ENCODE measurements at places on chromosomes 4 and X. TPM values are rescaled to one million over a fixed set of nuclear protein-coding genes. Genes with fewer than 3 reads are reported as not detected.

The MID2 gene
- total RNA-seq = 4.5 TPM

GRCh38 chrX:31223817-31224216 lies 152.0 kb upstream of the FTHL17 start:
- no peak for DNase-seq

DNA sequence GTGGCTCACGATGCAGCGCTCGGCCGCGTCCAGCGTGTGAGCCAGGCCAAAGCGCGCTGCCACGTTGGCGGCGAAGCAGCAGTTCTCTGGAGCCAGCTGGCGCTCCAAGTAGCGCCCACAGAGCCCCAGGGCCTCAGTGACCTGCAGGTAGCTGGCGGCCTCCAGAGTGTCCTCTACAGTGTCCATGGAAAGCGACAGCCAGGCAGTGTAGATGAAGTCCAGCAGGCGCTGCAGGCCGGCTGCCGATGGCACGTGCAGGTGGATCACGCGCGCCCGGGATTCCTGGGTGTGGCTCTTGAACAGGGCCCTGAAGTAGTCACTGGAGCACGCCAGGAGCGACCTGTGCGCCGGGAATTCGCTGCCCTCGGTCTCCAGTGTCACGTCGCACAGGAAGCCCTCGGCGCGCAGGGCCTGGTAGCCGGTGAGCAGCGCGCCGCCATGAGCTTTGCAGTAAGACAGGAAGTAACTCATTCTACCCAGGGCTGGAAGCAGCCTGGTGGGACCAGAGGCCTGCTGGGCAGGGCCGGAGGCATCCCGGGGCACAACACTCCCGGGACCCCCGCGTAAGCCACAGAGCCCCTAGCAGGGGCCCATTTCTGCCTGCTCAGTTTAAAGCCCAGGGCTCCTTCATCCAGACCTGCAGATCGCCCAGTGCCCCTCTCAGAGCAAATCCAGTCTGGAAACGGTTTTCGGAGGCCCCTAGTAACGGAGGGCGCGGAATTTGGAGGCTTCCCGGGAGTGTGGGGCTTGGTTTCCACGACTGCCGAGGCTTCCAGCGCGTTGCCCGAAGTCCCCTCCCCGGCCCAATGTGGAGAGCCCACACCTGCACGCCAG lies 595 bp downstream of the KLHL34 start:
- no peak for DNase-seq

- no peak for DNase-seq
Observed at GRCh38 chr4:95531141-95531540, 17.6 kb downstream of the UNC5C start.

GRCh38 chrX:10525381-10526120 lies 94.8 kb downstream of the MID1 start:
- DNase-seq = no peak

The FGA gene
- not detected for total RNA-seq

The SPP1 gene
- total RNA-seq = 0.45 TPM

GRCh38 chr4:138307319-138307718 lies 65.2 kb upstream of the SLC7A11 start:
- no peak for DNase-seq

GRCh38 chrX:107940095-107940494 lies 42.1 kb downstream of the TEX13B start:
- no peak for DNase-seq

GRCh38 chr4:94455081-94455480 lies 3.3 kb downstream of the PDLIM5 start:
- no peak for DNase-seq

DNA sequence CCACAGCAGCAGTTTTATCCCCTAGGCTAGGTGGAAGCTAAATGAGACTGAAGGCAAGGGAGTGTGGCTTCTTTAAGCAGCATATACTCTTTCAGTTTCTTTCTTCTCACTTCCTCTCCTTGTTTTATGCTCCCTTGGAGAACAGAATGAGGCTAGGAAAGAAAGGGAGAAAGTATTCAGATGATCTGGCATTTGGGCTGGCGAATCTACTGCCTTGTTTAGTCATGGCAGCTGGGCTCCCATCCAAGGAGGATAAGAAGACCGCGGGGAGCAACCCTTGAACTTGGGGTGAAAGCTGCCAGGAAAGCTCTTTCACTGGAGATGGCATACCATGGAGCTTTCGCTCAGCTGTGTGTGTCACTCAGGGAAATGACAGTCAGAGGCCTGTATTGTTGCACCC lies 72.1 kb downstream of the ARHGEF38 start:
- DNase-seq = no peak

DNA sequence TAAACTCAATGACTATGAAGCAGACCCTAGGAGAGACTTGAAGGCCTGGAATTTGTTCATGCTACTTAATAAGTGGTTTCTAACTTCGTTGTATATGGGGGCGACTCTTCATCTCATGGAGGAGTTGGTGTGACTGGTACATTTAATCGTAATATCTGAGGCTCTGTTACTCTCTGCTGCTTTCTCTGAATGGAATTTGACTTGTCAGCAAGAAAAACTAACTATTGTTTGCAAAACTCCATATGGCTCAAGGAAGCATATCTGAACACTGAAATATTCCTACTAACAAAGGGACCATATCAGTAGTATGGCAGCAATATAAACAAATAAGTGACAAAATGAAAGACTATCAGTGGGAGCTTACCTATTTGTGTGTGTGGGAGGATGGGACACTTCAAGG lies 132.0 kb upstream of the RPS6KA6 start:
- no peak for DNase-seq

The PNMA5 gene
- total RNA-seq = not detected

The TEC gene
- total RNA-seq = 2.7 TPM

GRCh38 chrX:8969378-8969777 lies 64.5 kb downstream of the FAM9B start:
- no peak for DNase-seq

The UCHL1 gene
- 0.35 TPM for total RNA-seq

- no peak for DNase-seq
Observed at GRCh38 chrX:51853251-51853650, 40.2 kb upstream of the MAGED1 start.

GRCh38 chr4:185534511-185534865 lies 819 bp downstream of the PDLIM3 start:
- no peak for DNase-seq

- DNase-seq = no peak
Observed at GRCh38 chrX:11397680-11398079, 104.5 kb downstream of the AMELX start.

The TBX22 gene
- total RNA-seq = not detected

GRCh38 chr4:47075262-47075661 lies 43.9 kb downstream of the GABRB1 start:
- DNase-seq = no peak

DNA sequence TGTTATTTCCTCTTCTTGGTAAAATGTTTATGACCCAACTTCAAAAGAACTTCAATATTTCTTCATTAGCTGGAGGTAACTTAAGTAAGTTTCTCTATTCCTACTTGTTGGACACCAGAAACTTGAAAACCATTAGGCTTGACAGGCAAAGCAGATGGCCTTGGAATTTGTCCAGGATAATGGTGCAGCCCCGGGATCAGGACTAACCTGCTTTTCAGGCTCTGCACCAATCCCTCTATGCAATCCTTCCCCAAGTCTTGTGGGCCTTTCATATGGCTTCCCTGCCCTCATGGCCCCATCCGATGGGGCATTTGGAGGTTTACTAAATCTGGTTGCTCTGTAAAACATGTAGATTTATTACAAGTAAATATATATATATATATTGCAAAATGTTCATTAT lies 68.5 kb downstream of the SPINK2 start:
- DNase-seq = no peak

DNA sequence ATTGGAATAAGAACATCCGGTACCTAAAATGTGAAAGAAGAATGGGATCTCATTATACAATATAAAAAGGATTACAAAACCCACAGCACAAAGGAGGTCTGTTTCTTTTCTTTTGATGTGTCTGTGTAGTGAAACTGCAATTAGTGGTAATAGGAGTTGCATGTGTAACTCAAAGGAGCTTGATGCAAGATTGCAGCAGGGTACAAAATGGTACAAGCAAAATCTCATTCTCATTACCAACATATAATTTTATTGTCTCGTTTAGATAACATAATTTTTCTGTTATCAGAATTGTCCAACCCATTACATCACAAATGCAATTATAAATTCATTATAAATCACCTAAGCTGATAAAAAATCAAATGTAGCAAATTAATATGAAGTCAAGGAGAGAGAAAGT lies 47.1 kb upstream of the CCSER1 start:
- no peak for DNase-seq

GRCh38 chr4:147639388-147639787 lies 22.2 kb downstream of the TMEM184C start:
- DNase-seq = no peak

GRCh38 chrX:44873415-44874276 lies 658 bp downstream of the KDM6A start:
- DNase-seq = peak; percentile 83

DNA sequence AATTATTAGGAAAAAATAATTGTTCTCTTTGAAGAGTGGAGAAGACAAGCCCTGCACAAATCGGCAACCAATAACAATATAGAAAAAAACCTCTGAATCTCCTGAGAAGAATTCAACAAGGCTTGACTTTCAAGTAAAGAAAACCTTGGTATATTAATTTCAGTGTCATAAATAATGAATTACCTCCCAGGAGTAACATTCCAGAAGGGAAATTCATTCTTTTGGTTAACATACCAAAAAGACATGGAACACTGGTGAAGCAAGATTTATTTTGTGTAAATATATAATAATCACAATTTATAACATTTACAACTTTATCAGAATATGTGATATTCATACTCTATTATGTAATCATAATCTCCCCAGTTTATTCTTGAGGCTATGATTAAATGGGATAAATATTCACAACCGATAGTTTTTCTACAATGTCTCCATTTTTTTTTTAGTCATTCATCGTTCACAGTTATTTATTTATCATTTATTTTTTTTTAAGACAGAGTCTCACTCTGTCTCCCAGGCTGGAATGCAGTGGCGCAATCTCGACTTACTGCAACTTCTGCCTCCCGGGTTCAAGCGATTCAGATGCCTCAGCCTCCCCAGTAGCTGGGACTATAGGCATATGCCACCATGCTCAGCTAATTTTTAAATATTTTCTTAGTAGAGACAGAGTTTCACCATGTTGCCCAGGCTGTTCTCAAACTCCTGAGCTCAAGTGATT lies 53.0 kb upstream of the RPS6KA6 start:
- no peak for DNase-seq

DNA sequence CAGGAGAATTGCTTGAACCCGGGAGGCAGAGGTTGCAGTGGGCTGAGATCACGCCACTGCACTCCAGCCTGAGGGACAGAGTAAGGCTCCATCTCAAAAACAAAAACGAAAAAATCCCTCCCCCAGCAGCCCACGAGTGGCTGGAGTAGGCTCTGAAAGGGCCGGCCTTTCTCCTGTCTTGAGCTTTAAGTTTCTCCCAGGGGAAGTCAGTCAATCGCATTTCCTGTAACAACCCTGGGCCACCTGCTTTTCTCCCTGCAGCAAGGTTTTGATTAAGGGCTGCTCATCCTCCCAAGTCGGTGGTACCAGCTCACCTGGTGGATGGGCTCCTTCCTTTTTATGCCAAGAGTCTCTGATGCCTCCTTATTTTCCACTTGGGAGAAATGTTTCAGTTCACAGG lies 2.0 kb upstream of the NYX start:
- DNase-seq = no peak

GRCh38 chr4:101018836-101019235 lies 328.5 kb downstream of the PPP3CA start:
- DNase-seq = peak; percentile 66

- no peak for DNase-seq
Observed at GRCh38 chrX:66632981-66633380, 5.9 kb downstream of the EDA2R start.

GRCh38 chr4:36189511-36190226 lies 54.6 kb downstream of the ARAP2 start:
- peak; percentile 75 for DNase-seq

DNA sequence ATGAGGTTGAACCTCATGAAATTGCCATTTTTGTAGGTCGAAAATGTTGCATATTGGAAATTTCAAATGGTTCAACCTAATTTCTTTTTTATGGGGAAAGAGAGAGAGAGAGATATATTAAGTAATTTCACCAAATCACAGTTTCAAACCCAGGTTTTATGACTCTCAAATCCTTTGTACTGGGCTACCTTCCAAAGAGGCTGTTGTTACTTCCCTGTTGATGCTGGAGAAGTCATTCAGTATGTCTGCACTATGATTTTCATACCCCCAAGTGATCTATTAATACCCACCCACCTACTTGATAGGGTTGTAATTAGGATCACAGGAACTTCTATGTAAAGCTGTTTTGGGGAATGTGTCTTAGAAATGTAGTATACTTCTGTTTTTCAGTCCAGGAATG lies 109.9 kb downstream of the ZNF330 start:
- no peak for DNase-seq

GRCh38 chrX:154308108-154308946 lies 12.7 kb downstream of the TKTL1 start:
- DNase-seq = peak; percentile 93

The S100G gene
- not detected for total RNA-seq

DNA sequence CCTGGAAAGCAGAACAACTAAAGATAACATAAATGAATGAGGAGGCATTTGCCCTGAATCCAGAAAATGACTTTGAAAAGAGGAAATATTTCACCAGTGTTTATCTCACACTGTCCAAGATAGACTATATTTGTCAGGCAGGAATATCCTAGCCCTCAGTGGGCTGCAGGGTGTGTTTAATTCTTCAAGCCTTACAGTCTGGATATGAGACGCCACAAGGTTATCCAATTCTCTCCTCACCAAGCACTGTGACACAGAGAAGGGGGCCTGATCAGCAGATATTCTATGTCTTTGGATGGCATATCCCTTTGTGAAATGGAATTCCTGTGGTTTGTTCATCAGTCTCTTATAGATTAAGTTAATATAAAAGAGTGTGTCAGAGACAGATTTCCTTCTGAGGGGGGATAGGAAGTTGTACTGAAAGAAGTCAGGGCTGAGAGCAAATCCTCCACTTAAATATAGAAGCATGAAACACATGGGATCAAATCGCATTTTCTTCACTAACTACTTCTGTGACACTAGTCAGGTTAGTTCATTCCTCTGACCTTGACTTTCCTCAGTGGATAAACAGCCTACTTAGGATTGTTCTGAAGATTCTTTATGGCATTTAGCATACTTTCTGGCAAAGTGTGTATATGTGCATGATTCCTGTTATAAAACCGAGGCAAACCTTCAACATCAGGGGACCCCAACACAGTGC lies 6.8 kb upstream of the G3BP2 start:
- DNase-seq = no peak

DNA sequence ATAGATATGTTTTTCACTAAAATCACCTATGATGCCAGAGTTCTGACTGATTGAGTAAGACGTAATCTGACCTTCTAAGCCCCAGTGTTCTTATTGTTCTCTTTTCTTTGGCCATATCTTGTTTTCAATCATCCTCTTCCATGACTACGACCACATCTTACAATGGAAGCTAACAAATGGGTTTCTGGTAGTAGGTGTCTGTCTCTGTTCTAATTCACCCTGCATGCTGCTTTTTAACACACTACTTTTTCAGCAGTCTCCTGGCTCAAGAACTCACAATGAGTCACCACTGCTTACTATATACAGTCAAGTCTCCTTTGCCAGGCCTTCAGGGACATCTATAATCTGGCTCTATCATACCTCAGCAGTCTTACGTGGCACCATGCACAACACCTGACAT lies 146.1 kb downstream of the NEXMIF start:
- no peak for DNase-seq

The TMSB15A gene
- not detected for total RNA-seq

- no peak for DNase-seq
Observed at GRCh38 chr4:8643986-8644385, 51.4 kb downstream of the CPZ start.
